ENCODE measurements at places on chromosomes 2 and 18.

- no peak for DNase-seq
Observed at GRCh38 chr2:55063713-55064323, 13.6 kb upstream of the RTN4 start.

DNA sequence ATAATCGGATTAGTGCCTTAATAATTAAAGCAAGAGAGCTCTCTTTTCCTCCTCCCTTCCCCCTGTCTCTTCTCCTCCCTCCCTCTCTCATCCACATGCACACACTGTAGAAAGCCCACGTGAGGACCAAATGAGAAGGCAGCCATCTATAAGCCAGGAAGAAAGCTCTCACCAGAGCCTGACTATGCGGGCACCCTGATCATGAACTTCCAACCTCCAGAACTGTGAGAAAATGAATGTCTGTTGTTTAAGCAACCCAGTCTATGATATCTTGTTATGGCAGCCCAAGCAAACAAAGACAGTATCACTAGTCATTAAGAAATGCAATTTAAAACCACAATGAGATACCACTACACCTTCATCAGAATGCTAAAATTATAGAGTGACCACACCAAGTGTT is 220.3 kb downstream of the EN1 start:
- DNase-seq, result no peak

DNA sequence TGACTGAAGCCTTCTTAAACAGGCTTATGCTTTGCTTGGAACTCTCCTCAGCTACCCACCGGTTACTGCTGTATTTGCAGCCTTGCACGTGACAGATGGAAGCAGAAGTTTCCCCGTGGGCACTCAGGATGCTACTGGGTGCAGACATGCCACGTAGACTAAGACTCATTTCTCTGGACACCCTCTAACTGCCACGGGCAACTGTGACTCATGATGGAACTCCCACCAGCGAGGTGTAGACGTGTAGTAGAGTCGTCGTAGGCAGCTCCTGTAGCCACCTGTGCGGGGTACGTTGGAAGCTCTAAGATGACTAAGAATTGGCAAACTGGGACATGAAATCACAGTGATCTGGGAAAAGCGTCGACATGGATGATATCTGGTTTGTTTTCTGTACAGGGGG is 27.5 kb downstream of the TSHZ1 start:
- DNase-seq, result no peak

- DNase-seq, result no peak
Observed at GRCh38 chr18:13378150-13378549, 159.6 kb downstream of the LDLRAD4 start.

GRCh38 chr2:190271783-190272456 is 47.7 kb downstream of the HIBCH start:
- no peak for DNase-seq

GRCh38 chr2:182618672-182619079 is 97.4 kb upstream of the DNAJC10 start:
- DNase-seq, result no peak

- no peak for DNase-seq
Observed at GRCh38 chr2:196500686-196501431, 138.7 kb upstream of the CCDC150 start.

- DNase-seq, result no peak
Observed at GRCh38 chr18:3088449-3088848, 75.5 kb upstream of the LPIN2 start.

- DNase-seq, result no peak
Observed at GRCh38 chr2:74261204-74261864, 62.9 kb downstream of the MTHFD2 start.

GRCh38 chr2:224126003-224126402 is 86.9 kb upstream of the SERPINE2 start:
- no peak for DNase-seq

GRCh38 chr18:61528961-61529360 is 195.7 kb downstream of the CDH20 start:
- DNase-seq, result no peak

DNA sequence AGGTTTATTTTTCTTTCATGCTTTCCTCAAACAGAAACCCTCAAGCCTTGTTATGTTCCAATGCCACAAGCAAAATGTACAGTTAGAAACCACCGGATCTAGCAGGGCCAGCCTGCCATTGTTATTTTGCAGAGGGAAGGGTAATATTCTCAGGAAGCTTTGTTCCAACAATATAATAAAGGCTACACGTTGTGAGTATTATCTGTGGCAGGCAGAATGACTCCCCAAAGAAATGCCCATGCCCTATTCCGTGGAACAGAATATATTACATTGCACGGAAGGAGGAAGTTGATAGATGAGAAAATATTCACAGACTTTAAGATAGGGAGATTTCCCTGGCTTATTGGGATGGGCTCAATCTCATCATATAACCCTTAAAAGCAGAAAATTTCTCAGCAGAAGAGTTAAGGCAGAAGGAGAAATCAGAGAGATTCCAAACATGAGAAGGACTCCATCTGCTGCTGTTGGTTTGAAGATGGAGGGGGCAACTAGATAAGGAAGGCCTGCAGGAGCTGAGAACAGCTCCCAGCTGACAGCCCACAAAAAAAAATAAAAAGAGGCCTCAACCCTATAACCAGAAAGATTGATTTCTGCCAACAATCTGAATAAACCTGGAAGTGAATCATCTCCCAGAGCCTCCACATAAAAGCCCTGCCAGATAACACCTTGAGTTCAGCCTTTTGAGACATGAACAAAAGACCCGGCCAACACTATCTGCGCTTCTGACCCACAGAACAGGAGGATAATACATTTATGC is 466.6 kb downstream of the LPIN1 start:
- DNase-seq, result no peak

DNA sequence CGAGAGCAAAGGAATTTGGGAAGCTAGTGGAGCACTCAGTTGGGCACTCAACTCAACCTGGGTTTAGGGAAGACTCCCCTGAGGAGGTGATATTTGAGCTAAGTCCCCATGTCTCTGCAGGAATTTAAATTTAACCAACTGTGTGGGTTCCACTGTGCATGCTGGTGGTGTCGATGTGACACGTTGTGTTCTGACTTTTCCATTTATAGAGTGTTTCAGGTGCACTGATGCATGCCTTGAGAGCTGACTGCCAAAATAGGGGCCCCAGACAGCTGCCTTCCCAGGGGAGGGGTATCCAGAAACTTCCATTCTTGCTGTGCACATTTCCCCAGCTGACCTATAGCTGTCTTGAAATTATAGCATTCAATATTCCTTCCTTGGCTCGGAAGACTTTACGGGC is 63.7 kb upstream of the BCL2L11 start:
- no peak for DNase-seq

DNA sequence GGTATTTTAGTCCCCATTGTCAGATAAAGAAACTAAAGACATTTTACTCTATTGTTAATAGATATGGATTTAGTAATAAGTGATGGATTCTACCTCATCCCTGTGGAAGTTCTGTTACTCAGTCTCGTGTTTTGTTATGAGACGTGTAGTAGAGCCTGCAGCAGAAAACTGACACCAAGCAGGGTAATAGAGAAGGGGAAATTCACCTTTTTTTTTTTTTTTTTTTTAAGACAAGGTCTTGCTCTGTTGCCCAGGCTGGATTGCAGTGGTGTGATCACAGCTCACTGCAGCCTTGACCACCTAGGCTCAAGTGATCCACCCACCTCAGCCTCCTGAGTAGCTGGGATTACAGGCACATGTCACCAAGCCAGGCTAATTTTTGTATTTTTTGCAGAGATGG is 164.5 kb downstream of the CERS6 start:
- DNase-seq, result no peak

GRCh38 chr2:138500592-138501424 is 762 bp upstream of the SPOPL start:
- DNase-seq, result no peak

DNA sequence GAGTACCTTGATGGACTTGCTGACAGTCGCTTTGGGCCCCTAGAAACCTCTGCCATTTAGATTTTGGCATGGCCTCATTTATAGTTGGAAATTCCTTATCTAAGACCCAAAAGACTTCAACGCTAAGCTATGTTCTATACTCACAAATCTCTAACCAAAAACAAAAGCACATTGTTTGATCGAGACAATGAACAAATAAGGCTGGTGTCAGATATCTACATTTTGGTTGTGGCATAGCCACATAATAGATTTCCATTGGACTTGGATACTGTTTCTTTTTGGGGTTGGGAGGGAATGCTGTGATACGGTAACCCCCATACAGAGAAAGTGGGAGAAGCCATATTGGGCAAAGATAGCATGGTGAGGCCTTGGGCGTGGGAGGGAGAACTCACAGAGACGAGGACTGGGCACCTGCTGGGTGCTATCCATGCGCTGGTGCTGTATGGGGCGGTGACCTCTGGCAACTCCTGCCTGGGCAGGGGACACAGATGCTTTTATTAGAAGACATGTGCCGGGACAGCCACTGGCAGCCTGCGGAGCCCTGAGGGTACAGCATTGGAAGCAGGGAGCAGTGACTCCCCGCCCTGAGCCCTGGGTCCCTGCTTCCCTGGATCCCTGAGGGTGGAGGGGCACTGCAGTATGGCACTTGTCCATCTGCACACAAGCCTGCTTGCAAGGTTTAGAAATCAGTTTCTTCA is 97.1 kb downstream of the ASAP2 start:
- DNase-seq, result no peak

DNA sequence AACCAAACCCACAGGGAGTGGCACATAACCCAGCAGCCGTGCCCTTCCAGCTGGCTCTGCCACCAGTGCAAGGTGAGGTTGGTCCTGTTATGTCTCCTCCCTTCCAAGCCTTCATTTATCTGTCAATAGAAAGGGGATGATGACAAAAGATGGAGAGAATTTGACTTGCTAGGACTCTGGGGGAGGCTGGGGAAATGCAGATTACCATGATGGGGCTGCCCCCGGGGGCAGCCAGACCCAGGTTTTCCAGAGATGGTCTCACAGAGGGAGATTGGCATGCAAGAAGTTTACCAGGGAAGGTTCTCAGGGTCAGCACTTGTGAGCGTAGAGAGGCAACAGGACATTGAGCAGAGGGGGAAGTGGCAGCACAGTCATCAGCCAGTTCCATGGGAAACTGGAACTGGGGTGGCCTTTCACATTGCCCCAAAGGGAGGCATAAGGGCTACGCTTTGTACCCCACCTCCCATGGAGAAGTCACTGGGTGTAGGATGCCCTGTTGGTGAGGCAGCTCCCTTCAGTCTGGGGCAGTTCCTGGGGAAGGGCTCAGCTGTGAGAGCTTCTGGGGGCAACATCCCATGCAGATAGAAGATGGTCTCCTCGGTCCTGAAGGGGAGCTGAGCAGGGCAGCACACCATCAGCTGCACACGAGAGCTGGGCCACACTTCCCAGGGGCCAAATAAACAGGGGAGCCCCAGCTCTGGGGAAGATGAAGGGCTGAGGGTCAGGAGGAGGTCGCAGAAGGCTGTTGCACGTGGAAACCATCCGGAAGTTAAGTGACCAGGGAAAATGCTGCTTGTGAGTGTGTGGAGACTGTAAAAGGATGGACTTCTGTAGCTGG is 117.8 kb upstream of the EPC2 start:
- no peak for DNase-seq

GRCh38 chr2:120775194-120775593 is 39.5 kb downstream of the GLI2 start:
- no peak for DNase-seq

GRCh38 chr2:20447437-20448245 is 767 bp downstream of the RHOB start:
- DNase-seq, result peak; percentile 17

- DNase-seq, result no peak
Observed at GRCh38 chr2:52518678-52519077, 1248.9 kb upstream of the CHAC2 start.

- no peak for DNase-seq
Observed at GRCh38 chr2:221969087-221969829, 329.5 kb downstream of the PAX3 start.

DNA sequence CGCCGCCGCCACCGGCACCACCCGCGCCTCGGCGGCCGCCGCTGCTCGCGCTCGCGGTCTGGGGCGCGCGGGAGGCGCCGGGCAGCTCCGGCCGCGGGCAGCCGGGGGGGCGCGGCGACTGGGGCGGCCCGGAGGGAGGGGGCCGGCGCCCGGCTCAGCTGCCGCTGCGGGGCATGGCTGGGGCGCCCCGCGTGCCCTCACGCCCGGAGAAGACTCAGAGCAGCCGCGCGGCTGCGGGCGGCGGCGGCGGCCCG is 295 bp downstream of the GAREM1 start:
- no peak for DNase-seq

DNA sequence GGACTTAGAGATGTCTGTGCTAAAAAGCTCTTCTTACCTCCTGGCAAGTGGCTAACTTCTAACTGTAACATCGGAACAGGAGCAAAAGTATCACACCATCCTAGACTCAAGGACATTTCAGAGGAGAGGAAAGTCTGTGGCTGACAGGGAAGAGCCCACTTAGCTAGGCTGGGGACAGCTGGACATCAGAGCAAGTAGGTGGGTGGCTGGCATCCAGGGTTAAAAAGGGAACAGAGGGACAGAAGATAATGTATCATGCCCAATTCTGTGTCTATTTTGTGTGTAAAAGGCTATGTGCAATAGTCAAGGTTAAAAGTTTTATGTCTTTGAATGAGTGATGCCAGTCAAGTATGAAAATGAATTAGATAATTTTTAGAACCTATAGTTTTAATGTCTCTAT is 216.4 kb downstream of the GCA start:
- no peak for DNase-seq

- DNase-seq, result no peak
Observed at GRCh38 chr2:230888824-230889400, 24.2 kb downstream of the ITM2C start.

- DNase-seq, result no peak
Observed at GRCh38 chr2:129069875-129070594, 751.4 kb upstream of the HS6ST1 start.

- no peak for DNase-seq
Observed at GRCh38 chr2:102238039-102238756, 51.4 kb downstream of the IL1RL2 start.

- DNase-seq, result no peak
Observed at GRCh38 chr2:26454561-26455001, 23.3 kb downstream of the OTOF start.

DNA sequence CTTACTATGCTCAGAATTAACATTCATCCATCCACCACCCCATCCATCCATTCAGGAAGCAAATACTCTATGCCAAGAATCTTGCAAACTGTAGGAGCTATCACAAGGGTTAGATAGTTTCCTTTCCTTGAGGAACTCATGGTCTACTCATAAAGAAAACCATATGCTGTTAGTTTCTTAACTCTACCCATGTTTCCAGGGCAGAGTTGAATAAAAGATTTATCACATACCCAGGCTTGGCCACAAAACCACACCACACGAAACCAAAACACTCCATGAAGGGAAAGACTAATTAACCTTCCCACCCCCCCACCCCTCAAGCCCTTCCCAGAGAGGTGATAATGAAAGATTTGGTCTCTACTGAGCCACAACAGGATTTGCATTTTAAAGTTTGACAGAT is 23.7 kb upstream of the MSGN1 start:
- no peak for DNase-seq

DNA sequence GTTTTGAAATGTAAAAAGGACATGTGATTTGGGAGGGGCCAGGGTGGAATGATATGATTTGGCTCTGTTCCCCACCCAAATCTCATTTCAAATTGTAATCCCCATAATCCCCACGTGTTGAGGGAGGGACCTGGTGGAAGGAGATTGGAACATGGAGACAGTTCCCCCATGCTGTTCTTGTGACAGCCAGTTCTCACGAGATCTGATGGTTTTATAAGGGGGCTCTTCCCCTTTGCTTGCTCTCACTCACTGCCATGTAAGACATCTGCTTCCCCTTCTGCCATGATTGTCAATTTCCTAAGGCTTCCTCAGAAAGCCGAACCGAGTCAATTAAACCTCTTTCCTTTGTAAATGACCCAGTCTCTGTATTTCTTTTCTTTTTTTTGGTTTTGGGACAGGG is 39.2 kb downstream of the FECH start:
- DNase-seq, result no peak

All from activated gamma-delta T cell treated with Interleukin-2 at 50 U/mL for 16 hours (primary cell).